ENCODE measurements at places on chromosomes 1 and 21.

- DNase-seq, result no peak
These were observed at the start of gene SYT2 for GRCh38 chr1:202710070-202711045. Gene SYT2, minus strand, starts transcription at chr1:202710454. Its CDS starts 104,682 bp downstream, at chr1:202605772.

GRCh38 chr1:160664573-160665051 is 17.8 kb upstream of the SLAMF1 start:
- peak; percentile 27 for DNase-seq

DNA sequence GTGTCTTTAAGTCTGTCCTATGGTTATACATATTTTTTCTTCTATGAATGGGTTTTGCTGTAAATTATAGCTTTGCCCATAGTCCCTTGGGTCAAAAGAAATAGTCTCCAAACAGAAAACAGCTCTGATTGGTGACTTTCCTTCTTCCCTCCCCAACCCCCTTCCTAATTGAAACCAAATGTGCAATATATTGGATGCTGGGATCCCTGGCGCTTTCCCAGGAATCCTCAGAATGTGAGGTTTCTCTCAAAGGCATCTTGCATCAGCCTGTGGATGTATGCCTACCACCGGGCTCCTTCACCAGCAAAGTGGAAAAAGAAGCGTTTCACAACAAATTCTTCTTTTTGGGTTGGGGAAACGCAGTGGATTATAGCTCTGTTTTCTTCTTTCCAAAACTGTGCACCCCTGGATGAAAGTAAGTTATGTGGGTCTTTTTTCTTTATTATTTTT is at the start of gene DDR2:
Gene DDR2 (plus strand): TSS at position 248 of the 450 bp plus-strand sequence. CDS start 86,600 bp downstream, outside the sequence.
- DNase-seq, result no peak

GRCh38 chr1:156865258-156865657 is 4.6 kb downstream of the NTRK1 start:
- no peak for DNase-seq

GRCh38 chr1:241063276-241063675 is 293.7 kb downstream of the RGS7 start:
- DNase-seq, result no peak

GRCh38 chr1:221992427-221992826 is 250.5 kb upstream of the DUSP10 start:
- no peak for DNase-seq

- no peak for DNase-seq
These were observed 112.1 kb upstream of the NEGR1 start for GRCh38 chr1:72394457-72394856.

GRCh38 chr1:227928811-227929375 is 18.8 kb downstream of the WNT9A start:
- no peak for DNase-seq

DNA sequence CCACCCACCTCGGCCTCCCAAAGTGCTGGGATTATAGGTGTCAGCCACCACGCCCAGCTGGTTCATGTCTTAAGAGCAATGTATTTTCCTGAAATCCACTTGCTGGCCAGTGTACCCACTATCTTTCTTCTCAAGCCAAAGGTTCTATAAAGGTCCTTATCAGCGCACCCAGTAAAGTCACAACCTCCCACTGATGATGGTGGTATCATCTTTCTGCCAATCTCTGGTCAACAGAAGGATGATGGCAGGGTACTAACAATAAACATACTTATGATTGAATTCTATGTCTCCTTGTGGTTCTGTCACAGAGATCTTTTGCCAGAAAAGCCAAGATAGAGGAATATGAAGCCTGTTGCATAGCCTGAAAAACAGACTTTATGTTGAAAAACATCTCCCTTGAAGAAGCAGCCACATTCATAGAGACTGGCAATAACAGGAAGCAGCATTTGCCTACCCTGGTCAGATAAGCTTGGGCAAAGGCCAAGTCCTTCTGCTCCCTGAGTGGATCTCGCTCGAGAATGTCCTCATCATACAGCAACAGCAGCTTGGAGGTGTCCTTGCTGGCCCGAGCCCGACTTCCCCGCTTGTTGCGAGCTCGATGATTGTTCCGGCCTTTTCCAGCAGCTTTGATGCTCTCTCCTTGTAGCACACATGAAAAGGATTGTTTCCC is 73.0 kb downstream of the DAP3 start:
- no peak for DNase-seq

GRCh38 chr1:63662056-63662836 is 69.0 kb downstream of the PGM1 start:
- no peak for DNase-seq

DNA sequence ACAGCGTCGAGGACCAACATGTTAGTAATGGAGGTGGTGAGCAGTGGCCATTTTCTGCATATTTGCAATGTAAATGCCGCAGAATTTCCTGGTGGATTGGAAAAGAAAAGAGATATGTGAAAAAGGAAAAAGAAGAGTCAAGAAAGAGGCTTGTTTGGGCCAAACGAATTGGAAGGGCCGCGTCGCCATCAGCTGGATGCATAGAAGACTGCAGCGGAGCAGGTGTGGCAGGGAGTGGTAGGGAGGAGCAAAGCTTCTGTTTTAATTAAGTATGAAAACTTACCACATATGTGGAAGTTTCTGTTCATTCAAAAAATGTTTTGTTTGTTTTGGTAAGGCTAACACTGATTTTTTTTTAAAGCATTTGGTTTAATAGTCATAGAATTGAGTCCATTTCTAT is 690.7 kb downstream of the NCAM2 start:
- DNase-seq, result no peak

DNA sequence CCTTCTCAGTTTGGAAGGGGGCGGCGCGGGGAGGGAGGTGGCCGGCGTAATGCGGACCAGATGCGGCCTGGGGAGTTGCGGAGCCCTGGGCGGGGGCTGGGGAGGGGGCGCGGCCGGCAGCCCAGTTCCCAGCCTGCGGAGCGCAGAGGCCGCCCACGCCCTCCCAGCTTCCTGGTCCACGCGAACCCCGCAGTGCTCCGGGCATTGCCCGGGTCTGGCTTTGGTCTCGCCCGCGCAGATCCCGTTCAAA is 695 bp downstream of the DMBX1 start:
- DNase-seq, result no peak

DNA sequence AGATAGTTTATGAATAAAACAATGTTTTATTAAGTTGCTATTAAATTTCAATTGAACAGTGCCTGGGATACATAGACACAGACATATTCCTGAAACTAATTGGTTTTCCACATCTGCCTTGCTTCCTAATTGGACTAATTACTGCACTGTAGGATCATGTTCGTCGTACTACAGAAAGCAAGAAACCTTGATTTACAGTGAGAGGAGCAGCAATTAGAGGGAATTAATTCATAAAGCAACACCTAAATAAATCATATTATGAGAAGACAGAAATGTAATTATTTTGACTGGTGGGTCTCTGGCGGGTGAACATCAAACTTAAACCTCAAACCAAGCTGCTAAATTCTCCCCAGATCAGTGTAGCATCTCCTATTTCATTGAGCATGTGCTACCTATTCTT is 124.6 kb upstream of the CAMK1G start:
- DNase-seq, result no peak

DNA sequence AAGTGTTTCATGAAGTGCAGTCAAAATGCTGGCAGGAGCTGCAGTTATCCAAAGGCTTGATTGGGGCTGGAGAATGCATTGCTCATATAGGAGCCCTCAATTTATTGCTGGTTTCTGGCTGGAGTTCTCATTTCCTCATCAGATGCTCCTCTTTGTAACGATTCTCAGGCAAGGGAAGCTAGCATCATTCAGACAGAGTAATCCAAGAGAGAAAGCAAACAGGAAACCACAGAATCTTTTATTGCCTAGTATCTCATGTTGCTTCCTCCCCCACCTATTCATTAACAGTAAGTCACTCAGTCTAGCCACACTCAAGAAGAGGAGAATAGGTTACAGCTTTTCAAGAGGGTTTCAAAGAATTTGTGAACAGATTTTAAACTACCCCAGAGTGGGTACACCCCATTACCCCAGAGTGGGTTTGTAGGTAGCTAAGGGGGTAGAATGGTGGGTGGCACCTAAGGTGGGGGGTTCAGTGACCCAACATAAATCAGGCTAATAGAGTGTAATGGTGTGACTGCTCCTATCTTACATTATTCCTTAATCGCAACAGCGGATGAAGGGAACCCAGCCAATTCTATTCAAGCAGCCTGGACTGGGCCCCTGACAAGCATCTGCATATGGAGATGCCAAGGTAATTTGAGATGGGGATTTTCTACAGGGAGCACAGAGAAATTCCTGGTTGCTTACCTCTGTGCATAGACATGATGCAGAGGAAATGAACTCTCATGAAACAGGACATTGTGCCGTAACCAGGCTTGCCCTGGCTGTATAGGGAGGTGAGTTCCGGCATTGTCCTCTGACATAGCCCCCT is 67.1 kb downstream of the KCNJ15 start:
- DNase-seq, result no peak

DNA sequence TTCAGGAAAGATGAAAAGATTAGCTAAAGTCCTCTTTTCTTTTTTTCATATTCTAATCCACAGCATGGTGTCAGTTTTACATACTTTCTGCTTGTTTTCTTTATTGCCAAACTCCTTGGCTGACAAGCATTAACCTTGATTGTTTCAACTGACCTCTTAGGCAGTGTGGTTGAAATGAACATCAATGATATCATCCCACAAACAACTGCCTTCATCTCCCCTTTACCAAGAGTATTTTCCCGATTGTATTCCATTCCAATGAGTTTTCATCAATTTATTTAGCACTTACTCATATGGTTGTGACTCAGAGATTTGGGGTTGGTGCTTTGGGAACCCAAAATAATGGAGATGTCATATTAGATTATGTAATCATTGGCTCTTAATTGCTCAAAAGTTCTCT is 71.8 kb downstream of the SPAG17 start:
- no peak for DNase-seq

DNA sequence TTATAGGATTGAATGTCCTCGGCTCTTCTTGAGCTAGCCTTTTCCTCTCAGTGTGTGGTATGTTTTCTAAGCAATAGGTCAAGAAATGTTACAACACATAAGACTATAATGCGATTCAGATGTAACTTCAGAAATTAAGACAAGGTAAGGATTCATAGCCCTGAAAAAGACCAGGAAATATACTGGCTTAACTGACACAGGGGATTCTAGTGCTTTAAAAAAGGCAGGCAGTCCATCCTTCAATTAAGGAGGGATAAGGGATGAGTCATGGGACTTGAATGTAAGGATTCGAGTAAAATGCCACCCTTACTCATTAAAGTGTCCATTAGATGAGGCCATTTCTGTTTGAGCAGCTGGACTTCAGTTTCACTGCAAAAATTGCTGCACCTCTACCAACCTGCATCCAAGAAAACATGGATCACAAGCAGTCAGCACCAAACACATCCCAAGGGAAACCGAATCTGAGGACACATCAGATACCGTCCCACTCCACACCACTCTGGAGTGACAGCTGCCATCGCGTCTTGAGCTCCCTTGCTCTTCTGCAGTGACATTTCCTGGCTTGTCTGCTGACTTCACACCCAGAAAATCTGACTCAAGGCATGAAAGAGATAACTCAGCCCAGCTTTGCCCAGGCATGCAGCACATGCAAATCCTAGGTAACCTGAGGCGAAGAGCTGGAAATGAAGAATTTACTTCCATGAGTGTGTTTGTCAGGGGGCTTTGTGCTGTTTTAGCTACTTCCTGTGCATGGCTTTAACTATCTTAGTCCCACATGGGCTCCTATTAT is 37.8 kb downstream of the NGF start:
- DNase-seq, result no peak

- DNase-seq, result no peak
These were observed 100.3 kb downstream of the PHTF1 start for GRCh38 chr1:113659035-113659434.

DNA sequence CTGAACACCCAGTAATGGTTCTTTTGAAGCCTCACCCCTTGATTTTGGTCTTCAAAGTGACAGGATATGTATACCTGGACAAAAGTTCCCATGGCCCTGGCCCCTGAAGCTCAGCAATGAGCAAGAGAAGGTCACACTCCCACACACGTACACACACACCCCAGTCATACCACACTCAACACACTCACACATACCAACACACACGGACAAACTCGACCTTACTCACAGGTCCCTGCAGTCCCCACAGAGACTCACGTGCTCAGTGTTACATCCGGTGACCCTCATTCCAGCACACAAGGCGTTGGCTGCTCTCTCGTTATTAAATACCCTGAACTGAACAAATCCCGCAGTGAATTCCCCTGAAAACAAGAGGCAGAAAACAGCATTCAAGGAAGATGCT is 5.9 kb downstream of the ITLN1 start:
- no peak for DNase-seq

- no peak for DNase-seq
These were observed 141.0 kb downstream of the FOXD2 start for GRCh38 chr1:47578721-47579419.

GRCh38 chr21:41367301-41367944 is 5.6 kb downstream of the MX2 start:
- no peak for DNase-seq

GRCh38 chr1:43439781-43440180 is 13.9 kb downstream of the HYI start:
- DNase-seq, result no peak

DNA sequence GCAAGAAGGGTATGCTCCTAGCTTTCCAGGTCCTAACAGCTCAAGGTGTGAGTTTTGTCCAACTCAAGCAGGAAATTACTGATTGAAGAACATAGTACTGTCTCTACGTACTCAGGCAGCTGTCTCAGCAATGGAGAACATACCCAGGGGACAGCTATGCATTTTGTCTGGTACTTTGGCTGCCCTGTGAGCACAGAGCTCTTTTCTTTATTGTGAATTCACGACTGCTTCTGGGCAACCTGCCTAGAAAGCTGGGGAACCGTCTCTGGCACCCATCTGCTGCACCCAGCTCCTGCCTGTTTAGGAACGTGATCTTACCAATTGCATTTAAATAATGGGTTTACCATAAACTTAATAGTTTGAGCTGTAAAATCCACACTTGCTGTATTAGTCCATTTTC is 258.1 kb downstream of the HHAT start:
- DNase-seq, result no peak

DNA sequence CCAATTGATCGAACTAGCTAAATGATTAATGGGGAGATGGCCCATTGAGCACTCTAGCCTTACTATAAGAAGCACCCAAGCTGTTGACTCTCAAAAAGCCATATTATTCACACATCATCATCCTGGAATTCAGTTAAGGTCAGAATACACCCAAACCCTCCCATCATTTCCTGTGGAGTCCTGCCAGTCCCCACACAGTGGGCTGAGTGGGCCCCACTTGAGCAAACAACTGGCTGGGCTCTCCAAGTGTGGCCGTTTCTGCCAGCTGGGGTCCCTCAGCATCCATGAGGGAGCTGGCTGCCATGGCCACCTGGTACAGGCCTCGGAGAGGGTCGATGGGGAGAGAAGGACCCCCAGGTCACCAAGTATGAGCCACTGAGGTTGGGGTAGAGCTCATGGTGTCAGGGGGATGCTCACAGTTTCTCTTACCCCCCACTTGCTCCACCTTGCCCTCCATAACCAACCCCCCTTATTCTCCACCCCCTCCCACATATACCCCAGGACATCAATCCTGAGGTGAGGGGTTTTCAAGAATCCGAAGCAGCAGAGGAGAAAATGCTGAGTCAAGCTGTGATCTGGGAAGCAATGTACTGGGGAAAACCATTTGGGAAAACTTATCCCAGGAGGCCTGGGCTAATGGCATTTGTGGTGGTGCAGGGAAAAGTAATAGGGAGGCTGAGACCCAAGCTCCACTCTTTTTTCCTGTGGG is 60.3 kb downstream of the UBE2T start:
- DNase-seq, result no peak
